GM20000 (cell line): ENCODE measurements at places on chromosomes 2 and 18.

DNA sequence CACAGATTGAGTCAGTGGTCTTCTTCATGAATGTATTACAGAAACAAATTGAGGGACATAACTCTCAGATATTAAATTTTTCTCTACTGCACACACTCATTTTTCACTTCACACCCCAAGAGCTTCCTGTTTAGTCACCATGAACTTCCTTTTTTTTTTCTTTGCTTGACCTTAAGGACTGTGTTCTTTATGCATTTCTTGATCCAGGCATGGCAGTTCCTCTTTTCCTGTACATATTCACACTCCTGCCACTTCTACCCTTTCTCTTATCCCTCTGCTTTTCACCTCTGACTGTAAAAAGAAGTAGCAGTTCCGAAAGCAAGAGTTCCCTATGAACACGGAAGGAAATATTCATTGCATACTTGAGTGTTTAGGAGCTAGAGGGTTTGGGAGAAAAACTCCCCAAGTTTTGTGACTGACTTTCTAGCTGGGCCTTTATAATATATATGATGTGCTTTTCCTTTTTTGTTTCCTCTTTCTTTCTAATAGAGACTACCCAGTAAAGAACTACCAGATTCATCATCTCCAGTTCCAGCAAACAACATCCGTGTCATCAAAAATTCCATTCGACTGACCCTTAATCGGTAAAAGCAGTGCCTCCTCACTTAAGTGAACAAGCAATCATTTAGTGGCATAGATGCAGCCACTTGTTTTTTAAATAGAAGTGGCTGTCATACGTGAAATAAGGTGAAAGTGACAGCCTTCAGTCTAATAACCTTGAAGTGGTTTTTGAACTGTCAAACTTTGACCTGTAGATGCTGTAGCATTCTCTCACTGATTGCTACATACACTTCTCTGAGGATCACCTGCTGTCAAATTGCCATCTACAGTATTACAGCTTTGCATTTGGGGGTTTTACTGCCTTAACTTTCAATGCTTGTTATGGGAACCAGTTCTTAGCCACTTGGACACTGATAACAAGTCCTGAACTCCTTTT is 40.8 kb downstream of the PAPOLG start:
- DNase-seq = peak; percentile 40

GRCh38 chr2:232027530-232027929 is 66.0 kb downstream of the DIS3L2 start:
- no peak for DNase-seq

- DNase-seq = no peak
Measured at GRCh38 chr2:43798300-43798699, 24.5 kb downstream of the DYNC2LI1 start.

DNA sequence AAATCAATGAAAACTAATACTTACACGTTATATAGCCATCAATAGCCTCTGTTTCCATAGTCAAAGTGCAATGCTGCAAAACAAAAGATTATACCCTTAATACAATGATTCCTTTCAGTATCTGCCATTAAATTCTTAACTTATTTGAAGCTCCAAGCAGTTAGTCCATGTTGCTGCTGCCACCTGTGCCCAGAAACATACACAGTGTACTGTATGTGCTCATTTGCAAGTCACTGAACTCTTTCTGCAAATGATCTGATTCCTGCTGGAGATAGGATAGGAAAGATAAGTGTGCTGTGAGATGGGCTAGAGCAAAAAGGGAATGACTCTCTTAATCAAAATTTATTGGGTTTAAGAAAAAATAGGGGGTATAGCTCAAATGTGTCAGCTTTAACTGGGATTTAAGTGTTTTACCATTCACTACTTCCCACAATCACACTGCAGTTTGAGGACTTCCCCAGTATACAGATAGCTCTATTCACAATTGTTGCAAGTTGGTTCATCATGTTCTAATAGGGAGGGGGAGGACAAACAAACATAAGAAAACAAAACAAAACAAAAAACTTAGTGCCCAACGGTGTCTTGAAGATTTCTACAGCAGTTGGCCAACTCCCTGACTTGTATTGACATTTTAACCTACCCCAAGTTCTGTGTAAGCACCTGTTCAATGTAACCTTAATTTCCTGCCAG is 2.7 kb downstream of the IKZF2 start:
- DNase-seq = no peak

- DNase-seq = no peak
Measured at GRCh38 chr2:46787364-46787763, 128.2 kb downstream of the MCFD2 start.

- DNase-seq = no peak
Measured at GRCh38 chr2:105690566-105690965, 54.1 kb upstream of the NCK2 start.

DNA sequence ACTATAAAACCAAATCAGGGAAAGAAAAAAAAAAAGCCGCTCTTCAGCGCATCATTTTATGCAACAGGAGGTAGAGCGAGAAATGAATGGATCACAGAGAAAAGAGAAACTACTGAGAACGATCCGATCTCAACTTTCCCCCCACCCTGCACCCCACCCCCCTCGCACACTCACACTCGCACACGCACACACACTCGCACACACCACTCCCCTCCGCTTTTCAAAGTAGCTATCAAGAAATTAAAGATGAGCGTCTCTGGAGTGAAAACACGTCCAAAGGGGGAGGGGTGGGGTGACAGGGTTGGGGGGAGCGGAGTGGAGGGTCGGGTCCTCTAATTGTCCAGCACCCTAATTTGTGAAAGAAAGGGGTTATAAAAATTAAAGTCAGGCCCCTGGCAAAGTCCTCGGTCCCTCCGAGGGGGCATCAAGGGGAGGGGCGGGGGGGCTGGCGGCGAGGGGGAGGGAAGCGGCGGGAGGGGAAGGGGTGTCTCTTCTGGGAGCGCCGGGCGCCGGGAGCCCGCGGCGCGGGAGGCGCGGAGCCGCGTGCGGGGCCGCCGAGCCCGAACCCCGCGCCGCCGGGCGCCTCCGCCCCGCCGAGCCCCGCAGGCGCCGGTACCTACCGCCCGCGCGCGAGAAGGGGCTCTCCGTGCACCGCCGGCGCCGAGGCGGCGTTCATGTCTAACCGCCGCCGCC is 428 bp downstream of the TCF4 start:
- DNase-seq = peak; percentile 18

- DNase-seq = no peak
Measured at GRCh38 chr18:27135504-27136207, 49.5 kb downstream of the CHST9 start.

GRCh38 chr2:135984199-135985017 is 1.0 kb downstream of the DARS1 start:
- peak; percentile 54 for DNase-seq

- DNase-seq = no peak
Measured at GRCh38 chr2:239169311-239170048, 231.3 kb downstream of the HDAC4 start.

DNA sequence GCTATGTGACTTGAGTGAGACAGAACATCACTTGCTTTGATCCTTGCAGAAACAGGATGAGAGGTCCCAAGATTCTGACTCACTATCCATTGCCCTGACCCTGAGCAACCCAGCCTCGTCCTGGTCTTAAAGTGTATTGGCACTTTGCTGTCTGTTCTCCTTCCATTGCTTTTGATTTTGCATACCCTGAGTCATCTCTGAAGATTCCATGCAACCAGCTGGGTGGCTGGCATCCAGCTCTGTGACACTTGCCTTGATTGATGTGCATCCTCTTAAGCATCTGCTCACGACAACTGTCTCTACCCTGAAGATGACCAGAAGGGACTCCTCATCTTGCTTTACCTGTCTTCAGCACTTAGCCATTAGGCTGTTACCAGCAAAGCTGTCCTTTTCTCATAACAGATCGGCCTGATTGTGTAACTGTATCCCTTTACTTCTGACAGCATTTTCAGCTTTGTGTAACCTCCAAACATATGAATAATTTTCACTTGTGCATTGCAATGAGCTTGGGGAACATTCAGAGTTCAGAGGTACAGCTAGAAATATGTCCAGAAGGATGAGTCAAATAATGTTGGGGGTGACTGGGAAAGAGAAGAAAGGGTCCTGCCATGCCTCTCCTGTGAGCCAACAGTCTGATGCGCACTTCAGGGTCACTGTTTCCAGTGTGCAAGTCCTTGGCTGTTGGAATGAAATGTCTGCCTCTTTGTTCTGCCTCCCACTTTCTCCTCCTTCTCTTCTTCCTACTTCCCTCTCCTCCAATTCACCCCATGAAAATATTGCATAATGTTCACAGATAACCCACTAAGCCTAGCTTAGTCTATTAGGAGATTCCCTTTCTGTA is 249.7 kb upstream of the OSR1 start:
- DNase-seq = no peak

- no peak for DNase-seq
Measured at GRCh38 chr2:121479882-121480522, 50.7 kb upstream of the RNU4ATAC start.

- DNase-seq = no peak
Measured at GRCh38 chr2:21039979-21040467, 3.9 kb downstream of the APOB start.

DNA sequence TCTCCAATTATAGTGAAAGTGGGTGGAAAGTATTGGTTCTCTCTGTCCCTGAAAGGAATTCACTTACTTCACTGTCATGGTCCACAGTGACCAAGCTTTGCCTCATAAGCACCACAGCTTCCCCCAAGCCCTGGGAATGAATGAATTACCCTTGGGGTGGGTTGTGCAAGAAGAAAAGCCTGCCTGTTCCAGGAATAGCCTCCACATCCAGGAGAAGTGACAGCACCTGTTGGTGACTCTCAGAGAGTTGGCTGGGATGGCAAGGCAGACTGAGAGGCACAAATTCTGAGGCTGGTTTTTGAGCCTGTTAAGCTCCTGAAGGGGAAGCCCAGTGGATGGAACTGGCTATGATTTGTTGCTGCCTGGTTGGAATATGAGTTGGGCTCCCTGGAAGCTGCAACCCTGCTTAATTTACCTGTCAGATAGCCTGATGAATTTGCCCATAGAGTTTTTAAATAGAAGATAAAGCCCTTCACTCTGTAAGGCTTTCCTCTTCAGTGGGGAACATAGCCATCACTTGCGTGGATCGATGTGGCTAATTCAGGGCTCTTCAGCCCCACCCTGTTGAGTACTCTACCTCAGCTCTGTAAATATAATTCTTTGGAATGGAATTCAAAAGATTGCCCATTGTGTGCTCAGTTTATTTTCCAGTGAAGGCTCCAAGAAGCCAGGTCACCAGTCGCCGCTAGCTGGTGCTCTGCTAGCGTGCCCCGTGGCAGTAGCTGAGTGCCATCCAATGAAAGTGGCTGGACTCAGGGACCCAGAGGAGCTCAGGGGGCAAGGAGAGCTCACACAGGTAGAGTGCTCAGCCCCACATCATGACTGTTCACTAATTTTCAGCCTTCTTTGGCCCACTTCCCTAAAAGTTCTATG is 479.3 kb downstream of the IRS1 start:
- DNase-seq = no peak

- DNase-seq = no peak
Measured at GRCh38 chr2:74522516-74522915, 3.5 kb downstream of the DQX1 start.

DNA sequence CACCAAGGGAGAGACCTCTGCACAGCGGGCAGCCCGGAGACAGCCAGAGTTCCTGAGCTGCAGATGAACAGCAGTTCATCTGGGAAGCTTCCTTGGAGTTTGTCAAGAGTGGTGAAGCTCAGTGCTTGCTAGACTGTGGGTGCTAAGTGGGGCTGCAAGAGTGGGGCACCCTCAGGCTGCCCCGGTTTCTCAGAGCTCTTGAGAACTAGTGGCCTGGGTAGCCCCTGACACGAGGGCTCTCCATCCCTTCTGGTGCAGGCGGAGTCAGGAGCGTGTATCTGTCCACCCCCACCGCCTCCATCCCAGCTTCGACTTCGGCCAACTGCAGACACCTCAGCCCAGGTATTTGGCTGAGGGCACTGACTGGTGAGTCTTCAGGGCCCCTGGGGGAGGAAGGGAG is 222.0 kb downstream of the LOXHD1 start:
- DNase-seq = no peak

DNA sequence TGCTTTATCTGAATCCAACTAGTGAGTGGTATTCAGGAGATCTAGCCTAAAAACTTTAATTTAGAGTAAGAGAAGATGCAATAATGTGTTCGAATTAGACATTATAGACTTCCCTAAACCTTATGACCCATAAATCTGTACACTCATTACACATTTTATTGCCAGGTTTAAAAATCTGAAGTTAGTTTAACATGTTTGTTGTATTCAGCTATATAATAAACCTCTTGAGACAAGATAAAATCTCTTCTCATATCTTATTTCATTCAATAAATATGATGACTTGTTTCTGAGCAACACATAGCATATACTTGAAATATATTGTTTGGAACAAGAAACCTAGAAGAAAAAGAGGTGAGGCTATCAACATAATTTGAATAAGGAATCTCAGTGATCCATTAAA is 150.7 kb downstream of the CDH7 start:
- DNase-seq = no peak

DNA sequence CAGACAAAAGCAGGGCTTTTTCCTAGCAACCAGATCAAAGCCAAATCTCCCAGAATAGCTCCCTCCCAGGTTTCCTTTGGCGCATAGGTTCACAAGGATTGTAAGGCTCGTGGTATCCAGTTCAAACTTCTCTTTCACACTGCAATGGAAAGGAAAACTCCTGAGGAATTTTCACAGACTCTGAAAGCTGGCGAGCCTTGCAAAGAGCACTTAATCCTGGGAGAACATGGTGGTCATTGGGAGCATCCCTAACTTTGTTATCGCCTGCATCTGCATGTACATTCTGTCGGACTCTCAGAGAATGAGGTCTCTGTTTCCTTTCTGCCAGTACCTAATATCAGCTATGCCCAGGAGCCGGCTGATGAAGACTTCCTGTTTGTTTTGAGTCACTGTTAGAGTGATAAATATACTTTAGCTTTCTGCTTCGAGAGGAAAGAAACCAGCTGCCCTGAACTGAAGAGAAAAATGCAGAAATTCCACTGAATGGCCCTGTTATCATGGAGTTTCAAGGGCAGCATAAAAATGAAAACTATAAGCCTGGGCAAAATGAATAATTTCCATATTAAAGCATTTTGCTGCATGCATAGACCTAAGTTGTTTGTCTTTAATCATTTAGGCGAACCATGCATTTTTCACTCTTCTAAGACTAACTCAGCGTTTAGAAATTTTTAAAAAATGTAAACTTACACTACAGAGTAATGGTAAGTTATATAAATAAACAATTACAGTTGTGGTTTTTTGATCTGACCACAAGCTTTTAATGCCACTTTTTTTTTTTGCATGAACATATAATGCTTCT is 76.4 kb upstream of the ZEB2 start:
- peak; percentile 21 for DNase-seq

- DNase-seq = peak; percentile 50
Measured at GRCh38 chr2:12057436-12058166, 311.2 kb downstream of the LPIN1 start.

GRCh38 chr2:138279871-138280270 is 221.7 kb upstream of the SPOPL start:
- DNase-seq = no peak
